ENCODE measurements at places on chromosomes 5 and 9.

DNA sequence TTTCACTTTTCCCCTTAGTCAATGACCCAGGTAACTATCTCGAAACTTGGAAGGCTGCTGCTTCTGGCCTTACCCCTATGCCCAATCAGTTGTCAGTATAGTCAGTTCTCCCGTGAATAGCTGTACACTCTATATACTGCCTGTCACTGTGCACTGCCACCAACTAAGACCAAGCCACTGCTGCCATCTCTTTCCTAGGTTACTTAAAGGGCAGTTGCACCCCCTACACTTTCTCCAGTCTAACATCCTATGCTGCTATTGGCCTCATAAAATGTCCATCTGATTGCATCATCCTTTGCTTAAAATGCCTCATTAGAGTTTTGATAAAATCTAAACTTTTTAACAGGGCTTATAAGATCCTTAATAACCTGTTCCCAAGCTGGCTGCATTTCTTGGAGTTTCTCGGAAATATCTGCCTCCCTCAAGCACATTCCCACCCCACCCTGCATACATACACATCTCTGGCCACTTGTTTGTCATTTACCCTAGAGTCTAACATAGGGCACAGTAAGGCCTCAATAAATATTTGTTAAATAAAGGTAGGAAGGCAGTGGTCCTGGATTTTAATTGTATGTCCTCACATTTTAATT, 32.8 kb upstream of the TNFAIP8 start:
- no peak for DNase-seq

DNA sequence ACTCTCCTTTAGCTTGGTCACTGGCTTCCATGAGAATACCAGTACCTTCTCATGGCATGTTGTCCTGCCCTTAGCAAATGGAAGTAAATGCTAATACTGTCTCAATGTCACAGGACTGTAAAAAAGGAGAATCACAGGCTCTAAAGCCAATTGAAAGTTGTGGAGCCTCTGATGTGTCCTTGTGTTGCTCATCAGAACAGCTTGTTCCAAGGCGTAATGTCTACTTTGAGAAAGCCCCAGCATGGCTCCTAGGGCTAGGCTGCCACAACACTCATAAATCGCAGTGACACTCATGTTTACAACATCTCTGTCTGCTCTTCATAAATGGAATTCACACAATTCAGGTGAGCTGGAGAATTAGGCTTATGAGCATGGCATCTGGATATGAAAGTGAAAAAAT, 94.9 kb downstream of the ACTL7B start:
- no peak for DNase-seq

- DNase-seq: no peak
These were observed 643 bp downstream of the AK8 start for GRCh38 chr9:132877458-132877823.

- no peak for DNase-seq
These were observed 55.8 kb downstream of the ASS1 start for GRCh38 chr9:130500340-130501180.

DNA sequence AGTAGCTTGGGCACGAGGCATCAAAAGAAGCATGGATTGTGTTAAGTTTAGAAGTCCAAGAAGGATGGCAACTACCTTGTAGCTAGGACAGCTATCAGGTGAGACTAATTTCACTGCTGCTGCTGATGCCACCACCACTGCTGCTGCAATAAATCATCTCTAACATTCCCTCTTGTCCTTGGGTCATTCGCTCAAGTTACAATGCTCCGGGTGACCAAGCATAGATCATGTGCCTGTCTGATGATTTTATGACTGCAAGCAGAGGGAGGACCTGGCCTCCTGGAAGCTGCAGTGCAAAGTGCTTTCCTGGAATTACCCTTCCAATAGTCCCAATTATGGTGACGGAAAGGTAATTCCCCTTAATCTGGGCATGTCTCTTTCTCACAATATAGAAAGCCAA, 334.4 kb downstream of the PRELID2 start:
- no peak for DNase-seq

DNA sequence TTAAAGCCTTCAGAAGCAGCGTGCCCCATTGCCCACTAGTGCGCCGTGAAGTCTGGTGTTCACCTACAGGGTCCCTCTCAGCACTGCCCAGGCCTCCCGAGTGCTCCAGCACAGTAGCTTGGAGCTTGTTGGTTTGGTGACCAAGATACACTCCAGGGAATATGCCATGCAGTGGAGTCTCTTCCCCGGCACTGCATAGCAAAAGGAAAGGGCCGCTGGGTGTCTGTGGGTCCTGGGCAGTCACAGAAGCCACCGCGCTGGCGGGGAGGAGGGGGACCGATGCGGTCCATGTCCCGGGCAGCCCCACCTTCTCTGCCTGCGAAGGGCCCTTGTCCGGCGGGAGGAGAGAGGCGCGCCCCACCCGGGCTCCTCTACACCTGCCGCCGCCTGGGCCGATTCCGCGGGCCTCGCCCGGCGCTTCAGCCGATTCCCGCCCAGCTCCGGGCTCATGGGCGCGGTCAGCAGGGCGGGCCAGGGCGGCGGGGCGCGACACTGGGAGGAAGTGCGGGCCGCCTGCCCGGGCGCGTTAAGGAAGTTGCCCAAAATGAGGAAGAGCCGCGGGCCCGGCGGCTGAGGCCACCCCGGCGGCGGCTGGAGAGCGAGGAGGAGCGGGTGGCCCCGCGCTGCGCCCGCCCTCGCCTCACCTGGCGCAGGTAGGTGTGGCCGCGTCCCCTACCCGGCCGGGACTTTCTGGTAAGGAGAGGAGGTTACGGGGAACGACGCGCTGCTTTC, at the start of gene SYK:
TSS of gene SYK (plus strand) at position 579 of the 732 bp plus-strand sequence. CDS start 42,080 bp downstream, outside the sequence.
- DNase-seq: no peak

Measured in HCEC 1CT (cell line).